Brain microvascular endothelial cell (primary cell): ENCODE measurements at places on chromosomes 4 and X.
A peak's percentile ranks its signal among the peaks of the same experiment; 100 is the strongest.

GRCh38 chrX:19188566-19188965 is 66.3 kb upstream of the ADGRG2 start:
- DNase-seq = no peak

GRCh38 chrX:108224727-108225621 is 133.4 kb downstream of the ATG4A start:
- peak; percentile 8 for DNase-seq

DNA sequence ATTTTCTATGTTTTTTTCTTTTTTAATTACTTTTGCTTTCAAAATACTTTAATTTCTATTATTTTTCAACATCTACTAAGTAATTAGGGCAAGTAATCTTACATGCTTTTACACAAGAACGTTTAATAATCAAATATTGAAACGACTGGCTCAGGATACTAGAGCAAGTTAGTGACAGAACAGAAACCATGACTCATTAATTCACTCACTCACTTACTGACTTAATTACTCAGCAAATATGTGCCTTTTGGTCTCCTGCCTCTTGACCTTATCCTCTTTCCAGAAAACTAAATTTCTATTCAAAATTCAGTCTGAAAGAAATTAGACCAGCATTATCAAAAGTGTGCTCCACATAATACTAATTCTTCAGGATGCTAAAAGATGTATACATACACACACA is 314.9 kb upstream of the TEX13C start:
- DNase-seq = no peak

DNA sequence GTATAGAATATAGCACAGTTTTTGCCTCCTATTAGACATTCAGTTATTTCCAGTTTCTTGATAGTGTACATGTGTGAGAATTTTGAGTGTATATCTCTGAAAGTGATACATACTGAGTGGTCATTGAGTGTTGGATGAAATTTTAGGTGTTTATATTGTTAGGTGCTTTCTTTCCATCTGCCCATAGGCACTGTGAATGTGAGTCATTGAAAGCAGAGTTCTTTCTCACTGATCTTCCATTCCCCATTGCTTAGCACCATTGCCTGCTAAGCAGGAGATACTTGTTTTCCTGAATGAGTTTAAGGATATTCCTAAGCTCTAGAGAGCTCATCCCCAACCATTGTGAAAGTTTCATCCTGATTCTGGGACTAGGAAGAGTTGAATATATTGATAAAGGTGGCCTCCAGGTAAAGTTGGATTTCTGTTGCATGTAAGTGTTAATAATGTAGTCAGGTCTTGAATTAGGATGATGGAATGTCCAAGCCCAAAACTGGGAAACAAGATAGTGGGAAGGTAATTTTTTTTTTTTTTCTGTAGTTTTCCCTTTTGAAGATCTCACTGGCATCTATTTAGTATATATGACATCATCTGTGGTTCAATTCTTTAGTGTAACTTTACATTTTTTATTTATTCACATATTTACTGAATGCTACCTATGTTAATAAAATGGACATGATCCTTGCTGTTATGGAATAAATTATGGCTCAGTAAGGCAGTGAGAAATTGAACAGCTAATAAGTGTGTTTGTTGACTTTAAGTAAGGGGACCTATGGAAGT is 22.1 kb downstream of the UBE2K start:
- no peak for DNase-seq

DNA sequence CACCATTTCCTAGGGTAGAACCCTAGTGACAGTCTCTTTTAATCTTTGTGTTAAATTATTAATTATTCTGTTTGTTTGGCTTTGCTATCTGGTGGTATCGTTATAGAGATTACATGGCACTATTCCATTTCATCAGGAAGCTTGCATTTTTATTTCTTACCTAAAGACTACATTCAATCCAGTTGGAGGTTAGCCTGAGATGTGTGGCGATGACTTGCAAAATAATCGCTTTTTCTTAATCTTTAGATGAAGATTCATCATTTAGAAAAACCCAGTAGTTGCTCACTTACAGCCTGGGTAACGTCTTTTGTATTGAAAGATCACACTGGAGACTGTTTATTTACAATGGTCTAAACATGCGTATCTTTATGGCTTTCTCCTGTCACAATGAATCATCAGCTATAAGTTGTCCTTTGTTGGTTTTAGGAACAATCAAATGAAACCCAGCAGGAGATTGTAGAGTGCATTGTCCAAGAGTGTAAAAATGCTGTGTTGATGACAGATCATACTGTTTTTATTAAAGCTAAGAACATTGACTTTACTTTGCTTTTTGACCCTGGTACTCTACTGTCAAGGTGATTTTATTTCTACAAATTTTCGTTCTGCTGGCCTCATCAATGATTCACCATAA is 281.7 kb upstream of the PITX2 start:
- no peak for DNase-seq

DNA sequence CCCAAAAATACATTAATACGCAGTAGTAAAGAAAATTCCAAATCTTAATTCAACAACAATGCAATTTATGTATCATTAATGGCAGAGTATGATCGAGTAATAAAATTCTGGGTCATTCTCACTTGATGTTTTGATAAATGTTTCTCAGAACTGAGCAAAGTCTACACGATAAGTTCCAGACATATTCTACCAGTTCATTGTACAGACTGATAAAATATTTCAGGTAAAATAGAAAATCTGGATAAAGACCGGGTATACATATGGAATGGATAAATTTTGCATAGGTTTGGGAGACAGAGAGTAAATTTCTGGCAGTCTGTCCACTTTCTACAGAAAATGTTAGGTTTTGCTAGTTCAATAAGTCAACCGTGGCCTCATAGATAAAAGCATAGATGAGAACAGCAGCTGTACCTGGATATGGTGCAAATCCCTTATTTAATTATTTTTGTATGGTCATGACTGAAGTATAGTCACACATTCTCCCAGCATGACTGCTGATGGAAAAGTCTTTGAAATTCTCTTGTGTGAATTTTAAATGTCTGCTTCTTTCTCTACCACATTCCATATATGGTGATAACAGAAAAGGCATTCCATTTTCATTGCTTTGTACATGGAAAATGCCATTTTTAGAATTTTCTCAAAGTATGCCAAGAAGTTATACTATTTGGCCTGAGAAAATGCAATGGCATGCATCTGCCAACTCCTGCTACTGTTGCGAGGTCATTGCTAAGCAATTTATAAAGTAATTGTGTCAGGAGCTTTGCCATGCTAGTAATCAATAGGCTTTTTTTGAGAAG is 301.9 kb upstream of the ARSJ start:
- peak; percentile 73 for DNase-seq

- DNase-seq = no peak
Measured at GRCh38 chr4:16754104-16754503, 144.3 kb downstream of the LDB2 start.

- no peak for DNase-seq
Measured at GRCh38 chr4:88285235-88285653, 883 bp upstream of the PPM1K start.

DNA sequence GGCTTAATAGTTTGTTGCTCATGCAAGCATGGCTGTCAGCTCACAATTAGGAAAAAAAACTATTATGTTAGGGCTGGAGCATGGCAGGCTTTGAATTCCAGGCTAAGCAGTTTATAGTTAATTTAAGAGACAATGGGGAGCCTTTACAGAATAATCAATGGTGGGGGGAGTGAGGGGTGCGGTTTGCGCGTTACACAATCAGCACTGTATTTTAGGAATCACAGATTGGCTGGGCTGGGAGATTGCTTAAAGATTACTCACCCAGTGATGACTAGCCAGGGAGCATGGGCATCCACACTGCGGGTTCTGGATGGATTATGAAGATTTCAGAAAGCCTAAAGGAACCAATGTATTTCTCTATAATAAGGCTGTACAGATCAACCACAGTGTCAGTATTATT is 186.6 kb downstream of the SOX3 start:
- DNase-seq = no peak
